Activated CD4-positive, alpha-beta T cell treated with anti-CD3 and anti-CD28 coated beads, Interleukin-2, amount 50 U/mL, for 1 hour (primary cell): ENCODE measurements at places on chromosomes 1 and 21.

DNA sequence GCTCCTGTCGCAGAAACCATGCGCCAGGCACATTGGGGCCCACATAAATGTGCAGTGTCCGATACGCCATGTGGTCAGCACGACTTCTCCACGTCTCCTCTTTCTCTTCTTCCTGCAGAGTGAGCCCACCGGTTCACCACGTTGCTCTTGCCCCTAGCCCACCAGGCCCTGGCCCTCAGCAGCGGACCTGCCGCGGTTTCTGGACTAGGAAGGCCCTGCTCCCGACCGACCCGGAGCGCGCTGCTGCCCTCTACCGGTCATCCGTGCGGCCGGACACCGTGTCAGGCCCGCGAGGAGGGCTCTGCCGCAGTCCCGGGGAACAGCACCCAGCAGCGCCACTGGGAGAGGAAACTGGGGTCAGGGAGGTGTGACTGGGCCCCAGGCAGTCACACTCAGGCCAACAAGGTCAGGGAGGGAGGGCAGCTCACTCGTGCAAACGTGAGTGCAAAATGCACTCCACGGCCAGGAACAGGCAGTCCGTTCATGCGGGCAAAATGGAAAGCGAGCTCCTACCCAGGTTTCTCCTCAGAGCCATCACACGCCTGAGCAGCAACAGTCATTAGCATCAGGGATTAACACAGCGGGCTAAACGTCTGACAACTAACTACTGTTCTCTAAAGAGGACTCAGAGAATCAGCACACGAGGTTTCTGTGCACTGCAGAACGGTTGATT lies 13.7 kb downstream of the TLR5 start:
- peak; percentile 60 for DNase-seq

- DNase-seq: no peak
These were observed 104.9 kb upstream of the EDN2 start for GRCh38 chr1:41589395-41589794.

DNA sequence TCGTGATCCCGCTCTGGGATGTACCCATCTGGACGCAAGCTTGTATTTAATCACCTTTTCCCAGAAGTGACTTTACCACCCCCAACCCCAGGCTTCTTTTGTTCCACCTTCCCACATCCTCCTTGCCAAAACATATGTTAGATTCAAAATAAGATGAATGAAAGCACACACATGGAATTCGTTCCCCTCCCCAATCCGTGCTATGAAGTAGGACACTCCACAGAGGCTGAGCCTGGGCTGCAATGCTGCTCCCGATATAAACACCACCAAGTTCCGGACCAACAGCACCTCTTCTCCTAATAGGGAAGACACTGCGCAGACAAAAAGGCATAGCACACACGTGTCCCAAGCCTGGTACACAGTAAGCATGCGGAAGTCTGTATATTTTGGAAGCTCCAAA lies 86.1 kb downstream of the CLSTN1 start:
- DNase-seq: no peak

- no peak for DNase-seq
These were observed 27.7 kb downstream of the PKP1 start for GRCh38 chr1:201310986-201311355.

- peak; percentile 65 for DNase-seq
These were observed at the start of gene CR1L for GRCh38 chr1:207644852-207645634. TSS of gene CR1L (plus strand) at chr1:207645133. CDS start at chr1:207645234, 101 bp downstream.

- no peak for DNase-seq
These were observed 28.6 kb downstream of the ZMYND12 start for GRCh38 chr1:42427240-42427639.

- no peak for DNase-seq
These were observed 293.6 kb downstream of the PTPRC start for GRCh38 chr1:198932351-198932991.

- no peak for DNase-seq
These were observed 2.1 kb downstream of the ZFP69 start for GRCh38 chr1:40479156-40479555.

DNA sequence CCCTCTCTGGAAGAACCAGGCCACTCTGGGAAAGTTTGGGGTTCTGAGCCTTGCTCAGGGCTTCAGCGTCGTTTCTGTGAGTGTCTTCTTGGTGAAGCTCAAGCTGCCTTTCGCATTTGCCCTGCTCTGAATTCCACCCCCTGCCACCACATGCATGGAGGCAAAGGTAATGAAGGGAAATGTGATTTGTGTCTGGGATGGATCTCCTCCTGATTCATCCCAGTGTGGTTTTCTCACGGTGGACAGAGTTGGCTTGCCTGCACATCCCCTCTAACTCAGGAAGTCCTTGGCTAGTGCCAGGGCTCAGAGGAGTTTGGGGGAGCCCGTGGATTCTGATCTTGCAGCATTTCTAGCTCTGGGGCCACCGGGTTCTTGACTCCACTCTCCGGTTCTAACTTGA lies 173.6 kb upstream of the RAB4A start:
- DNase-seq: no peak

- no peak for DNase-seq
These were observed 8.3 kb downstream of the LRRC47 start for GRCh38 chr1:3787745-3788605.

DNA sequence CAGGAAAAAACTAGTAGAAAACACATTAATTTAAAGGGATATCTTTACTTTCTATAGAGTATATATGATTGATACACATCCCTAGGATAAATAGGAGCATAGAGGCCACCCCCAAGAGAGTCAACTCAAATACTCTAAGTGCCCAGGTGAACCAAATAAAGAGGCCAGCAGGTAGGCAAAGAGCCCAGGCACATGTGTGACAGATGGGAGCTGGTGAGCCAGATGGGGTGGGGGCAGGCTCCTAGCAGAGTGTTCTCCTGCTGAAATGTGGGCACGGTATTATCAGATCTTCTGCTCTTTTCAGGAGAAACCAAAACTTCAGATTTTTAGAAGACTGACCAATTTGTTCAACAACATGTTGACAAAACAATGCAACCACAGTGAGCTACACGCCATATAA lies 333.4 kb upstream of the PKN2 start:
- no peak for DNase-seq

GRCh38 chr1:155744711-155745283 lies 55.9 kb downstream of the DAP3 start:
- DNase-seq: no peak

DNA sequence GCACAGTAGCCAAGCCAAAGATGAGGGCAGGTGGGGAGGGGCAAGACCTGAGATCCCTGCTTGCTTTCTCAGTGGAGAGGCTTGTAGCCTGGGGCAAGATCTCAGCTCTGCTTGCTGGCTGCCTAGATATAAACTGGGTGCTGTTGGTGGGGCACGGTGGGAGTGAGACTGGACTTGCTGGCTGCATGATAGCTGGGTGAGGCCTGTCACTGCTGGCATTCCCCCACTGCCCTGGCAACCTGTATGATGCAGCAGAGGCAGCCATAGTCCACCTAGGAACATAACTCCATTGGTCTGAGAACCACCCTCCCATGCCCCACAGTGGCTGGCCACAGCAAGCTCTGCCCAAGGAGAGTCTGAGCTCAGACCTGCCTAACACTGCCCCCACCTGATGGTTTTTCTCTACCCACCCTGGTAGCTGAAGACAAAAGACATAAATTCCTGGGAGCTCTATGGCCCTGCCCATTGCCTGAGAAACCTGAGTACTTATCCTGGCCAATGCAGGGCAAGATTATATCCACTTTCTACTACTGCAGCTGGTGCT lies 261.9 kb upstream of the DEPDC1 start:
- DNase-seq: no peak

- DNase-seq: no peak
These were observed 76.8 kb downstream of the FOXJ3 start for GRCh38 chr1:42258218-42258617.

GRCh38 chr1:178385662-178386061 lies 111.1 kb downstream of the CLEC20A start:
- DNase-seq: no peak

GRCh38 chr1:93579891-93580290 lies 101.7 kb downstream of the BCAR3 start:
- DNase-seq: no peak

- no peak for DNase-seq
These were observed 101.9 kb downstream of the PLPP3 start for GRCh38 chr1:56477164-56478111.

- DNase-seq: no peak
These were observed 63.6 kb downstream of the NIBAN1 start for GRCh38 chr1:184910691-184911091.

DNA sequence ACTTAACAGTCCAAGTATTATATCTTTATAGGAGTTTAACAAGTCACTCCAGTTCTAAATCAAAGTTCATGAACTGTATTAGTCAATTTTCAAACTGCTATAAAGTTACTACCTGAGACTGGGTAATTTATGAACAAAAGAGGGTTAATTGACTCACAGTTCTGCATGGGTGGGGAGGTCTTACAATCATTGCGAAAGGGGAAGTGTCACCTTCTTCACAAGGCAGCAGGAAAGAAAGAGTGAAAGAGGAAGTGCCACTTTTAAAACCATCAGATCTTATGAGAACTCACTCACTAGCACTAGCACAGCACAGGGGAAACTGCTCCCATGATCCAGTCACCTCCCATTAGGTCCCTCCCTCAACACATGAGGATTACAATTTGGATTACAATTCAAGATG lies 70.0 kb downstream of the CLCA4 start:
- no peak for DNase-seq

DNA sequence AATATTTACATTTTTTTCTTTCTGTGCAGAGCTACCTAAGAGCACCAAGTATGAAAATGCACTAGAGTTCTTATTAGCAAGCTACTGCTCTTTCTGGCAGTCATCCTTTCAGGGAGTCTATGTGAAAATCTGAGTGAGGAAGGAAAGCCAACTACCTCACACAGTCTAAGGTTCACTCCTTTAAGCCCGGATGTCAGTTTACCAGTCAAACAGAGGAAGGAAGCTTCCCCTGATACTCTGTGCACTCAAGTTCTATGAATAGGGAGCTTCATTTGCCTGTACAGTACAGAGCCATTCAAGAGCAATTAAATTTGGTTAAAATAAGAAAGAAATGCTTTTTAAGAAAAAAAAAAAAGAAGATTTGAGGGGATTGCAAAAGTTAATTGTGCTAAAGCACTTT lies 6.9 kb downstream of the COL11A1 start:
- DNase-seq: no peak

DNA sequence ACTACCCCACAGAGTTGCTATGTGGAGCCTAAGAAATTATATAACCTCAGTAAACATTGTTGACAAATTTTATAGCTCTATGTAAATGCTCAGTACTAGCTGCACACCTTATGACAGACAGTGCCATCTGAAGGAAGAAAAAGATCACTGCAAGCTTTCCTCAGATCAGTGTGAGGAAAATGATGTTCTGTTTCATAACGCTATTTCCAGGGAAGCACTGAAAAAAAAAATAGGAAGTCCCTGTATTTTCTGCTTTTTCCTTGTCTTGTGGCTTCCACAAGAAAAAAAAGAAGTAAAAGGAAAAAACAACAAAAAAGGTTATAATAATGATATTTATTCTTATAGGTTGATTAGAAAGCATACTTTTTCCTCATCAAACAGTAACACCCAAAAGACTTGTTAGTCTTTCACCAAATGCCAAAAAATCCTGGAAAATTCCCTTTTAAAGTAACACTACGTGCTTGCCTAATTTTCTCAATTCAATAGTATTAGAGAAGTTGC lies 23.2 kb downstream of the LYST start:
- no peak for DNase-seq
